ENCODE measurements at places on chromosomes 1 and 21.

- DNase-seq = no peak
Observed at GRCh38 chr21:25036775-25037174, 570.5 kb downstream of the MRPL39 start.

GRCh38 chr1:32619701-32620485 lies 30.5 kb downstream of the ZBTB8OS start:
- DNase-seq = peak; percentile 65

GRCh38 chr1:57172040-57172439 lies 206.2 kb upstream of the C8B start:
- DNase-seq = no peak

DNA sequence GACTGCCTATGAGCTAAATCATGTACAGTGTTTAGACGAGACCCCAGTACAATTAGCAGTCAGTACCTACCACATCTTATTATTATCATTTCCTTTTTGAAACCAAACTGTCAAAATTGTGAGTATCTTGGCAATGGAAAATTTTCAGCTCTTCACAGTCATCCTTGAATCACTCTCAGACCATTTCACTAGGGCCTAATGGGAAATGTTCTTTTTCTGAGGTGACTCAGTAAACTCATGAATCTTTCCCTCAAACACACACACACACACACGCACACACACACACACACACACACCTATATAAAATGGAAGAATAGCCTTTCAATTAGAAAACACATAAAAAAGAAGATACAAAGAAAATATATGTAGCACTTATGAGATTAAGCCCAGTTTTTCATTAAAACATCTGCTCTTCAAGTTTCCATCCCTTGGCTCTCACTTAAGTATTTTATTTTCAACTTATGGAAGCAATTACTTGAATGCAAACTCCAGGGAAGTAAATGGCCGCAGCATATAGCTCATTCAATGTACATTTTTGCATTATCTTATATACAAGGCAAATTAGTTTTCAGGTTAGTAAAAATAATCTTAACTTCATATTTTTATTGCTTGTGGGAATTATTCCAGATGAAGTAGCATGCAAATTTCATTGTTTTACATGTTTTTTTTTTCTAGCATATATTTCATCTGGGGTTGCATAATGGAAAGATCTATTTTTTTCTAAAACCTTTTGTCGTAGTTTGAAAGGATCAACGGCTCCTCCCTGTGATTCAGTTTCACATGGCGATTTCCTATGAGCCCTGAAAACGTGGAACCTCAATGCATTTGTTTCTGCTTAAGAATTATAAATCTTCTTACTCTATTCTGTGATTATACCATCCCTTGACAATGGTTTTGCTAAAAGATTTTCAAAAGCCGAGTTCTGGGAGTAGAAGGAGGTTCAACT lies 46.3 kb upstream of the TMPRSS15 start:
- no peak for DNase-seq

DNA sequence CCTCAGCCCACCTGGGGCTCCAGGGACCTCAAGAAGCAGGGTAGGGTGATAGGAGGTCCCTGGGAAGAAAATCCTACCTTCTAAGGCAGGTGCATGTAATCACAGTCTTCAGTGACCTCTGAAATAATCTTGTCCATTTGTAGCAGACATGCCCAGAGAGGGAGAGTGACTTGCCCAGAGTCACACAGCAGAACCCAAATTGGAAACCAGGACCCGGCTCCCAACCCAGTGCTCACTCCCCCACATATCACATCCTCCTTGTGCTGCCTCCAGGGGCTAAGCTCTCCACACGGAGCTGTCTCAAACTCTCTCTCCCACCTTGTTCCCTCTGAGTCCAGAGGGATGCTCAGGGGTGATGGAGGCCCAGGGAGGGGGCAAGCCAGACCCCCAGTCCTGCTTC lies 72.5 kb downstream of the RAP1GAP start:
- DNase-seq = no peak

DNA sequence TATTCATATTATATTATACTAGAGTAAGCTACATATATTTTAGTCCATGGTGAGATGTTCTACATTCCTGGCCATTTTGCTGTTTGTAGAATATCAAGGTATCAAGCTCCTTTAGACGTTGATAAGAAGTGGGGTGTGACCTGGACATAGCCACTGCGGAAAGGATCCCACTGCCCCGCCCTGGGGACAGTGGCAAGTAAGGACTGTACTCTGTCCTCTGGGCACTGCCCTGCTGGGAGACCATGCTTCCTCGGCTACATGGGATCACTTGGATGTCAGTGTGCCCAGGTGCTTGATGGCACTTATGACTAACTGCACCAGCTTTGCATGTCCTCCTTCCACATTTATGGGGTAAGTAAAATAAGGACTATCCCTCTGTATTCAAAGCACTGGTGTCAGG lies 46.3 kb upstream of the NTPCR start:
- DNase-seq = no peak

DNA sequence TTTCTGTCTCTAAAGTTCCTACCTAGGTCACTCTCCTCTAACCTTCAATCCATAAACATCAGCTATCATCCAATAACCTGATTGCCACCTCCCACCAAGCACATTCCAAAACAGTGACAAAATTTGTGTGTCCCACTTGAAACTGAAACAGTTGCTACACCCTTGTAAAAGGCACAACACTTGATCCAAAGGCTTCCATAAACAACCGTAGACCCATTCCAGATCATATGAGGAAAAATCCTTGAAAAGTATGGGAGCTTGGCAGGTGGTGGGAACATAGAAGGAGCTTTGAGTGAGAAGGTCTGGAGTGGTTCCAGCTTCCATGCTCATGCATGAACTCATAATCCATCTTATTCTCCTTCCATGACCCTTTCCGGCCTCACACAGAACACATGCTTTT lies 82.0 kb upstream of the ATP1A1 start:
- no peak for DNase-seq

DNA sequence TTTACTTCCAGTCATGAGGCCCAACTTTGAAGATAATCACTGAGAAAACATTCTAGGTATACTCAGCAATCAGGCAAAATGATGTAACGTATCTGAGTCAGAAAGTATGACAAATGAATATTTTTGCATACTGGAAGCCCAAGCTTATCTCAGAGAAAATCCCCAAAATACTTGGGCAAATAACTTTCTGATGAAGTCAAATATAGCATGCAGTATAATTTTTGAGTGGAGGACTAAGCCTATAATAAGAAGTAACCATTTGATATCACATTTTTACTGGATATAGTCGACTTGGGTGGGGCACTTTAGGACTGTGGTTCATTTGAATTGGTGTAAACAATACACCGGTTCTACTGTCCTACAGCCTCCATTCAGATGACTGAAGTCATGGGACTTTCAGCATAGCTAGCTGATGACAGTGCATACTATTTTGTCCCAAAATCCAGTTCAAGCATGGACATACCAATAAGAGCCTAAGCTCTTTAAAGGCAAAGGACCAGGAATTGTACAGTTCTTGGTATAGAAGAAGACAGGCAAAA lies 2.3 kb upstream of the GADD45A start:
- no peak for DNase-seq

DNA sequence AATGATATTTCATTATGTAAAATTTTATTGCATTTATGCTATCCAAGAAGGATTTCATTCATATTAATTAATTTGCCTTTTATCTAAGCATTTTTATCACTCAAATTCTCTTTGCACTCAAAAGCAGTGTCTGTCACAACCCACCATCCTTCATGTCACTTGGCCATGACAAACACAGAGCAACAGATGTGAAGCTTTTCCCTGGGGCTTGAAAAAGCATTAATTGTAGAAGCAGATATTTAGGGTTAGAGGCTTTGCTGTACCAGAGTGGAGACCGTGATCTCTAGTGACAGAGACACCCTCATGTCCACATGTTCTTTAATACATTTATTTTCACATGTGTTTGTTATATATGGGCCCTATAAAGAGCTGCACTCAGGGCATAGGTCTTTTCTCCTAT lies 230.5 kb downstream of the SPATA17 start:
- DNase-seq = no peak

DNA sequence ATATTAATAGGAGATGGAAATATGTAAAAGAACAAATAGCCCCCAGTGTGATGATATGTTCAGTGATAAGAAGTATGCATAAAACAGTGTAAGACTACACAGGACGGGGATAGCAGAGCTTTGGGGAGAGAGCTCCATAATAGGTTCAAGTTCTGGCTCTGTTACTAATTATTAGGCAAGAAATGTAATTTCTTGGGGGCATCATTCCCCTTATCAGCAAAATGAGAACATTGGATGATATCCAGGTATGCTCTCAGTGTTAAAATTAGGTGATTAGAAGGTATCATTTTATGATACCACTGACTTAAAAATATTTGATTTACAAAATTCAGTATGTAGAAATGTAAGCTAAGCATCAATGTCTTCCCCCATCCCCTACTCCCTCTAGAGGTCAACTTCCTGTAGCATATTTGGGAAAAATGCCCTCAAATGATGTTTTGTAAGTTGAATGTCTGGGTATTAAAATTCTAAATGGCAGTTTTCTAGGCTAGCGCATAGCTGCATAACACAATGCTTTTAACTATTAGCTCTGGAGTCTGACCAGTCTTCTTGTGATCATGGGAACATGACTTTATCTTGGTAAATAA lies 585.7 kb upstream of the CAMK1G start:
- peak; percentile 5 for DNase-seq

DNA sequence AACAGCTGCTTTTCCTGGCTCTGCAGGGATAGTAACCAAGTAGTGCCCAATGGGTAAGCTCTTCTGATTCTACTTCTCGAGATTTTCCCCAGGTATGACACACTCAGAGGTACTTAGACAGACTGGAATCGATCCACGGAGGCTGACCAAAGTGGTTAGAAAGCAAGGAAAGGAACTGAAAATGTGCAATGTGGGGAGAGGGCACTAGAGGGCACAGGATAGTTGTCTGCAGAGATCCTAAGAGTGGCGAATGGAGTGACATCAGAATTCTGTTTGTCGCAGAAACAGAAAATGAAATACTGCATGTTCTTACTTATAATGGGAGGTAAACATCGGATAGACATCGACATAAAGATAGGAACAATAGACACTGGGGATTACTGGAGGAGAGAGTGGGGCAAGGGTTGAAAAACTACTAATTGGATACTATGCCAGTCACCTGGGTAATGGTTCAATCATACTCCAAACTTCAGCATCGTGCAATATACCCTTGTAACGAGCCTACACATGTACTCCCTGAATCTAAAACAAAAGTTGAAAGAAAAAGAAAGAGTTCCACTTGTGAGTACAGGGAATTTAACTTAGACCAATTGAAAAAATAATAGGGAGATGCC lies 23.3 kb downstream of the CYP2J2 start:
- peak; percentile 57 for DNase-seq

DNA sequence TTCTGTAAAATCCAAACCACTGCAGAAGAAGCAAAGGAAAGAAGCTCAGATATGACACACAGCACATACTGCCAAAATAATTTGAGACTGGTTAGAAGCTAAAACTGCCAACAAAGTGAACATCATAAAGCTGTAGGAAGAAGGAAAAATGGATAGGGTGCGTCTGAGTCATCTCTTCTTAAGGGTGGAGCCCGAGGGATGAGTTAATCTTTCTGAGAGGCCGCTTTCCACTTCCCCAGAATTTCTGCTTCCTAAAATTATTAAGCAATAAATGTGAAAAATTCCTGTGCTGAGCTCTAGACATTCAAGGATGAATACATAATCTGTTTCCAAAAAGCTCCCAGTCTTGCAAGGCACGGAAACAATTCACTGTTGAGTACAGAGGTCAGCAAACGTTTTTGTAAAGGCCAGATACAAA lies 20.1 kb downstream of the PPT1 start:
- DNase-seq = no peak

DNA sequence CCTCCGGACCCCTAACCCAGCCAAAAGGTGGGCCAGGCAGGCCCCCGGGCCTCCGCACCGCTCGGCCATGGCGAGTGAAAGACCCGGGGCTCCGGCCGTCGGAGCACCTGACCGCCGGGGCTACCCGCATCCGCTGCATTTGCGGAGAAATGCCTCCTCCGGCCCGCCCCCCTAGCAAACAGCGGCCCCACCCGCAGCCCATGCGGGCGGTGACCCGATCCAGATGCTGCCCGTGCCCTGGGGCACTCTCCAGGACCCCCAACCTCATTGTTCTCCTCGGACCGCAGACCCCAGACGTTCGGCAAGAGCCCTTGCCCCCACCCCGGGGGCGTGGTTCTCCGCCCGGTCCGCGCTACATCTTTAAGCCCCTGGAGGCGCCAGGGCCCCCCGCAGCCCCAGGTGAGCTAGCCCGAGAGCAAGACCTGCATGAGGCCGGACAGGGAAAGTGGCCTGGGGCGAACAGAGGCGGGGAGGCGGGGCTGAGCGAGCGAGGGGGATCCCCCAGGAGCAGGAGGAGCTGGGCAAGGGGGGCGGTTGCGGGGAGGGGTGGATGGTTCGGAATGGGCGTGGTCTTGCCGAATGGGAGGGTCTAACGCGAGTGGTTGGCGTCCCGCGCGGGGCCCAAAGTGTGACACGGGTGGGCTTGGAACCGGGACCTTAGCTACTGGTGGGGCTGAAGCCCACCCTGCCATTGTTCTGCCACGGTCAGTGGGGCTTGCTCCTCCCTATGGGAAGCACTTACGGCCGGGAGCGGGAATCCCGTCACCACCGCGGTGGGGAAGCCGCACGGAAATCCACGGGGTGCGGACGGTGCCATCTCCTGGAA lies 6.3 kb upstream of the CRYBG2 start:
- peak; percentile 40 for DNase-seq

- peak; percentile 13 for DNase-seq
Observed at GRCh38 chr1:150576794-150577556, 2.4 kb downstream of the MCL1 start.

- no peak for DNase-seq
Observed at GRCh38 chr1:64337926-64338325, 132.0 kb upstream of the CACHD1 start.

DNA sequence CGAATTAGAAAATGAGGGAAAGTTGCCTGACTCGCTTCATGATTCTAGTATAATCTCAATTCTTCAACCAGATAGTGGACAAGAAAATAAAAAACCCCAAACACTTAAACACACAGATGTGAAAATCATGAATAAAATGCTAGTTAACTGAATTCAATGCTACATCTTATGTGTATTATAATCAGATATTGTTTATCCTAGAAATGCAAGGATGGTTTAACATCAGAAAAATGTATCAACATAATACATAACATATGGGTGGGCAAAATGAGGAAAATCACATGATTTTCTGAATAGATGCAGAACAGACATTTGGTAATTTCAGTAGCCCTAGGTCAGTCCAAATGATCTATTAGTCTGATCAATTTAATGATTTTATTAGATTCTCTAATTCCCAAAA lies 97.2 kb downstream of the SIM2 start:
- DNase-seq = no peak

DNA sequence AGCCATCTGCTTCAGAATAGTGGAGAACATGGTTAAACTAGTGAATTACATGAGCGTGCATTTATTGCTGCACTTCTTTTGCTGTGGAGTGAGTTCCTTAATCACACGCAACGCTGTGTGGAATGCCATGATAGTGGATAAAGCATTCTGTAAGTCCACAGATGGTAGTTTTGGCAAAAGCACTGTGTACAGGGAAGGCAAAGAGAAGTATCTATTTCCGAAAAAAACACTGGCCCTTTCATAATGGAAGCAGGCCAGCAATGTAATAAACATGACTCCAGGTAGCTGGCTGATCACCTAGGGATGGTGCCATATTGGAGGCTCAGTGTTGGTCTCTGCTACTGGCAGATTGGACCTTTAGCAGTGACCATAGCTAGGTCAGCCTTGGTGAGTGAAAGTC lies 67.6 kb downstream of the FH start:
- no peak for DNase-seq

Data from common myeloid progenitor, CD34-positive (primary cell).